Karpas-422 (cell line): ENCODE measurements at places on chromosomes 4 and X.

DNA sequence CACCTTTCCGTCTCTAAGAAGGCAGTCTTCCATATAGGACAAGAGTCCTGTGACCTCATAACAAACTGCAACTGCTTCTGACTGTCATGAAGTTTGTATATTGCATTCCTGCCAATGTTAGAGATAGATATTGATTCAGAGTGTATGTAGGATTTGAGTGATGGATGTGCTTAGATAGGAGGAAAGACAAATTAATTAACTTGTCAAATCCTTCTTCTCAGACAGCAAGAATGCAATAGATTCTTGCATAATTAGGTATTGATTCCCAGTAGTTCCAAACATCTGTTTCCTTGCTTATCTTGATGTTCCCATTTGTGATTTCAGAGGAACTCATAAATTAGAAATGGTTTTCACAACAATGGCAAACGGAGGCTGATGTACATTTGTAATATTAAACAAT, 555.3 kb downstream of the TRAM1L1 start:
- no peaks in the 10 kb centered on the region for H3K36me3 ChIP-seq
- H3K27me3 ChIP-seq, result no peaks in the 10 kb centered on the region
- DNase-seq, result no peak
- no peak overlapping the region for H3K27ac ChIP-seq

GRCh38 chrX:63658920-63659319, 126.1 kb downstream of the ARHGEF9 start:
- H3K4me1 ChIP-seq, result no peaks in the 10 kb centered on the region
- no peak overlapping the region for H3K27ac ChIP-seq
- 0 out of 2 replicates have a peak, but pooled peaks cover 6% of the 10 kb centered on the region for H3K36me3 ChIP-seq
- no peak overlapping the region for H3K4me3 ChIP-seq

GRCh38 chr4:72977936-72978485, 91.5 kb downstream of the COX18 start:
- H3K36me3 ChIP-seq, result no peaks in the 10 kb centered on the region
- no peak for DNase-seq

DNA sequence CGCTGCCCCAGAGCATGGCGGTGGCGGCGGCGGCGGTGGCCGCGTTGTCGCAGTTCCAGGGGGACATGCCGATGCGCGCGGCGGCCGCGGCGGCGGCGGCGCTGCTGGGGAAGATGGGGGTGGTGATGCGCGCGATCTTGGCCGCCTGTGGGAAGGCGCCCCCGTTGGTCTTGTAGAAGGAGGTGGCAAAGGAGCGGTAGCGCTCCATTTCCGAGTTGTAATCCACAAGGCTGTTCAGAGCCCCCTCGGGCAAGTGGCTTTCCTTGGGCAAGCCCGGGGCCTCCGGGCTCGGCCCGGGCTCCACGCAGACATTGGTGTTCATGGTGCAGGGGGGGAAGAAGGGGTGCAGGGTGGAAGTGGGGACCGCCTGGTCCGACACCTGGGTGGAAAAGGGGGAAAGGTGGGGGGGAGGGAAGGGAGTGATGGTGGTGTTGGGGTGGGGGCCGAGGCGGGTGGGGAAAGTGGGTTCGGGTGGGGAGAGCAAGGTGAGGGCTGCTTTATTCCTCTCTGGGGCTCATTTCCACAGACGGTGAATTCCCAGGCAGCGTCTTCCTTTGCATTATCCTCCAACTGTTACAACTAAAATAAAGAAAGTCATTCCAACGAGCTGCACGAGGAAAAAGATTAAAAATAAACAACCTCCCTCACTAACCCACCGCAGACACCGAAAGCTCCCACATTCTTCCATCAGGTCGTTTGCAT, 3.1 kb downstream of the CXXC4 start:
- H3K27ac ChIP-seq, result no peak overlapping the region
- no peaks in the 10 kb centered on the region for H3K36me3 ChIP-seq
- H3K4me3 ChIP-seq, result peak overlapping the region; percentile 60; the same call in 1 of the 2 replicates
